Activated CD8-positive, alpha-beta memory T cell treated with anti-CD3 and anti-CD28 coated beads for 24 hours (primary cell): ENCODE measurements at places on chromosomes 7 and 10.
A peak's percentile ranks its signal among the peaks of the same experiment; 100 is the strongest.

- no peak for DNase-seq
These were observed 671.7 kb downstream of the GATA3 start for GRCh38 chr10:8726084-8726778.

DNA sequence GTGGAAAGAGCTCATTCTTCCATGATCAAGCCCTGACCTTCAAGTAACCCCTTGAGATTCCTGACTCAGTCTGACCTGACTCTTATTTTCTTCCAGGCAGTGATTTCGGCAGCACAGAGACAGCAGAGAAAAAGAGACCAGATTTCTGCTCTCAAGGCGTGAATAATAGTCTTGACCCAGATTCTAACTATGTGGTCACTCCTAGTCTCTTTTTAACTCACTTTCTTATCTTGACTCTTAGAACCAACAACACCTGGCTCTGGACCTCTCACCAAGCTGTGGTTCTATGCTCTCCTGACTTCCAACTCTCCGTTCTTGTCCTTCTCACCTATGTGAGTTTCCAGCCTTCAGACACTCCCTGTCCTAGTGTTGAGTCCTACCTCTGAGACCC lies 36.9 kb upstream of the KDM7A start:
- DNase-seq, result no peak

DNA sequence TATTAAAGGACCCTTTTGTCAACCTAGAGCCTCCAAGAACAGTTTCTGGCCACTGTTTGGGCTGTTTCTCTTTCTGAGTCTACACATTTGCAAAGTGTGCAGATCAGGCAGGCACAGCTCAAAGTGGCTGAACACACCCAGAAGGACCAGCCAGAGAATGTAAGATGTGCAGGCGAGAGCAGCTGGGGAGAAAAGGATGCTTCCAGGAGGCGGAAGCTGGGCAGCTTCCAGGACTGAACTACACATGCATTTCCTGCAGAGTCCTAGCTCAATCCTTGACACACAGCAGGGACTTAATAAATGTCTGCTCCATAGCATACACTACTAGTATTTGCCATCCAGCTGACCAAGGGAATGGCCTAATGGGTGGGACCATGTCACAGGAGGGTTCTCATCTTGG lies 70.9 kb downstream of the CTBP2 start:
- DNase-seq, result no peak

- DNase-seq, result peak; percentile 87
These were observed at the start of gene UNC5B for GRCh38 chr10:71212318-71213126. Gene UNC5B, plus strand, starts transcription at chr10:71212570. Its CDS starts 416 bp downstream, at chr10:71212986.

GRCh38 chr10:118843647-118844265 lies 89.0 kb upstream of the CACUL1 start:
- peak; percentile 35 for DNase-seq

- DNase-seq, result no peak
These were observed 3.9 kb downstream of the GRID1 start for GRCh38 chr10:86362586-86363183.

- DNase-seq, result no peak
These were observed at the start of gene CYP3A5 for GRCh38 chr7:99679400-99680191. Gene CYP3A5, minus strand, starts transcription at chr7:99679996. Its CDS starts 100 bp downstream, at chr7:99679896.

DNA sequence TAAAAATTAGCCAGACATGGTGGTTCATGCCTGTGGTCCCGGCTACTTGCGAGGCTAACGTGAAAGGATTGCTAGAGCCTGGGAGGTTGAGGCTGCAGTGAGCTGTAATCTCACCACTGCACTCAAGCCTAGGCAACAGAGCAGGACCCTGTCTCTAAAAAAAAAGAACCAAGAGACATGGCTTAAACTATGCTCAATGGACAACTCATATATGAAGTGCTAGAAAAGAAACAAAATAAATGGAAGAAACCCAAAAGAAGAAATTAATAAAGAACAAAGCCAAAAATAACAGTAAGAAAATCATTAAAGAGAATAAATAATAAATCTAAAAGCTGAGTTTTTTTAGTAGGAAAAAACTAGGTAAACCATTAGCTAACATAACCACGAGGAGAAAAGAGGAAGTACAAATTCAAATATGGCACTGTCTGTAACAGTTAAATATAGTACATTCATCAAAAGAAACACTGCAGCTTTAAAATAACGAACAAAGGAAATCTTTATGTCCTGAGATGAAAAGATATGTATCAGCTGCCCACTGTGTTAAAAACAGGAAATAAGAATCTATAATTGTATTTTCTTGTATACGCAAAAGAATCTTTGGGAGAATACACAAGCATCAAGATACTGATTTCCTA lies 48.7 kb downstream of the UPF2 start:
- no peak for DNase-seq

DNA sequence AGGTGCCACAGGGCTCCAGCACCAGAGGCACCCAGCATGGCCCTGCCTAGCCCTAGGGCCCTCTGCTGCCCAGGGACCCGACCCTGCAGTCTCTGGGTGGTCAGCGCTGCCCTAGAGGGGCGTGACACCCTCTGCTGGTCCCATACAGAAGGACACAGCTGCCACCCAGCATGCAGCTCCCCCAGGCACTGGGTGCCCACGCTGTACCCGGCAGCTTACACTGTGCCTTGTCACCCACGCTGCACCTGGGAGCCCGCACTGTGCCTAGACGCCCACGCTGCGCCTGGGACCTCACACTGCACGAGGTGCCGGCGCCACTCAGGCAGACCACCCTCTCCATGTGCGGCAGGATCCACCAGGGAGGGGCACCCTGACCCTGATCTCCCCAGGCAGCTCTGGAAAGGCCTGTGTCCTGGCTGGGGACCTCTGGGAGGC lies 55.2 kb downstream of the PWWP2B start:
- DNase-seq, result peak; percentile 74

- DNase-seq, result no peak
These were observed 158.6 kb downstream of the TMEM178B start for GRCh38 chr7:141232286-141233051.

DNA sequence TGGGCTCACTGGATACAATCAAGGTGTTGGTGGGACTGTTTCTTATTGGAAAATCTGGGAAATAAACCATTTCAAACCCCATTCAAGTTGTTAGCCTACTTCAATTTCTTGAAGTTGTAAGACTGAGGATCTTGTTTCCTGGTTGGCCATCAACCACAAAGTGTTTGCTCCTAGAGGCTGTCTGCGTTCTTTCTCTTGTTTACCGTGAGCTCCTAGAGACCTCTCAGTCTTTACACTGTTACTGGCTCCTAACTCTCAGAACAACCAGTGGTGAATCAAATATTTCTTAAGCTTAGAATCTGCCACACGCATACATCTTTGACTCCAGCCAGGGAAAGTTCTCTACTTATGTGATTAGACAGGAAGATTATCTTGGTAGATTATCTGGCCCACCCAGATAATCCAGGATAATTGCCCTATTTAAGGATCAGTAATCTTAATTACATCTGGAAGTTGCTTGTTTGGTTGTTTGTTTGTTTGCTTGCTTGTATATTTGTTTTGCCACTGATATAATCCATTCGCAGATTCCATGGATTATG lies 798.7 kb downstream of the IPMK start:
- no peak for DNase-seq

DNA sequence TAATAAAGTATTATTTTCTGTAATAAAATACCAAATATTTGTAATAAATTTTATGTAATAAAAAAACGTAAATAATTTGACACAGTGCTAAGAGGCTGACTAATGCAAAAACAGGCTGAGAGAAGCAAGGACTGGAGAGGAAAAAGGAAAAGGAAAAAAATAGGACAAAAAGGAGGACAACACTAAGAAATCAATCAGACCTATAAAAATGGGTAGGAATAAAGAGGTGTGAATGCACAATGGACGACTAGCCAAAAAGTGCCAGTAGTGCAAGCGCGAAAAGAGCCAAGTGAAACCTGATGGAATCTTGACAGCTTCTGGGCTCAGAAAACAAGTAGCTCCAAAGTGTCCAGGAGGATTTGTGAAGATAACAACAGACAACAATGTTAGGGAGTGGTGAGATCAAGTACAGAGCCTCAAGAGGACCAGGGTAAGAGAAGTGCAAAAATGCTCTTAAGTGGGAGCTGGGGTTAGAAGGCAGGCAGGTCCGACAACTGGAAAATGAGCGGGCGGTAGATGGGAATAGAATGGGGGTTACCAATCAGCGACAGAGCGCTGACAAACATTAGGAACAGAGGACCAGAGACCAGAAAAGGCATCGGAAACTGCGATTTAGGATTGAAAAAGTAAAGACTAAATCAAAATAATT lies 1.2 kb downstream of the BRAF start:
- no peak for DNase-seq

DNA sequence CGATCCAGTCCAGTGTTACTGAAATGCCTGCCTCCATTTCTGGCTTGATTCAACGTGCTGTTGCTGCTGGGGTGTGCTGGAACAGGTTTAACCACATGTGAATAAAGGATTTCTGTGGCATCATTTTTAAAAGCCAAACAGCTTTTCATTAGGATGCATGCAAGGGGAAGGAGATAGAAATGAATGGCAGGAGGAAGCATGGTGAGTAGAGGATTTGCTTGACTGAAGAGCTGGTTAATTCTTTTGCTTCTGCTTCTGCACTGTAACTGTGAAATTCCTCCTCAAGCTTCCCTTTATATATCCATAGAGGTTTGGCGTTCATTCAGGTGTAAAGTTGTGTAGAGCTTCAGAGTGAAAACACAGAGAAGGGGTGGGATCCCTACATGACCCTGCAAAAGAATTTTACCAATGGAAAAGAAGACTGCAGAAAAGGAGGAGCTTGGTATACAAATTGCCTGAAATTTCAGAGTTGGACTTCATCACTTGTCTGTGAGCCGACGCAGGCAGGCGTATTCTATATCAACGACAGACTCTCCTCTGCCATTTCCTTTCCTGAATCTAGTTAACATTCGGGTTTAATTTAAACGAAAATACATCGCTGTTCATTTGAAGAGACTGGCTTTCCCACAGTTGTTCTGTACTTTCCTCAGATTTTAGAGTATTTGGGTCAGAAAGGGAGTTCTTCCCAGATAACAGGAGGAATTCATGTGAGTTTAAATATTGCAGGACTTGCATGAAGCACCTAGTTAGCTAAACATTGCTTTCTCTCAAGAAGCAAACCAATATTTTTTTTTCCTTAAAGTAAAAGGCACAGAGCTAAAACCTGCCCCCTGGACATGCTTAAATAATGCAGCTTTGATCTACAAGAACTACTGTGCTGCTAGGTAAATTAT lies at the start of gene SOSTDC1:
Gene SOSTDC1, minus strand, starts transcription at position 270 of the 893 bp plus-strand sequence. Its CDS starts 70 bp downstream, at position 200.
- no peak for DNase-seq

GRCh38 chr7:141123522-141123921 lies 49.7 kb downstream of the TMEM178B start:
- DNase-seq, result no peak

- DNase-seq, result no peak
These were observed 57.8 kb downstream of the ZRANB1 start for GRCh38 chr10:124999433-125000365.

- no peak for DNase-seq
These were observed 23.0 kb upstream of the RET start for GRCh38 chr10:43053825-43054224.

GRCh38 chr10:25745976-25746375 lies 188.1 kb upstream of the MYO3A start:
- DNase-seq, result no peak
